Inflammatory macrophage treated with lipopolysaccharide for 1 hour (primary cell): ENCODE measurements at places on chromosomes 11 and 22.

GRCh38 chr11:1854949-1855885 lies 2.3 kb downstream of the LSP1 start:
- peak; percentile 43 for DNase-seq

DNA sequence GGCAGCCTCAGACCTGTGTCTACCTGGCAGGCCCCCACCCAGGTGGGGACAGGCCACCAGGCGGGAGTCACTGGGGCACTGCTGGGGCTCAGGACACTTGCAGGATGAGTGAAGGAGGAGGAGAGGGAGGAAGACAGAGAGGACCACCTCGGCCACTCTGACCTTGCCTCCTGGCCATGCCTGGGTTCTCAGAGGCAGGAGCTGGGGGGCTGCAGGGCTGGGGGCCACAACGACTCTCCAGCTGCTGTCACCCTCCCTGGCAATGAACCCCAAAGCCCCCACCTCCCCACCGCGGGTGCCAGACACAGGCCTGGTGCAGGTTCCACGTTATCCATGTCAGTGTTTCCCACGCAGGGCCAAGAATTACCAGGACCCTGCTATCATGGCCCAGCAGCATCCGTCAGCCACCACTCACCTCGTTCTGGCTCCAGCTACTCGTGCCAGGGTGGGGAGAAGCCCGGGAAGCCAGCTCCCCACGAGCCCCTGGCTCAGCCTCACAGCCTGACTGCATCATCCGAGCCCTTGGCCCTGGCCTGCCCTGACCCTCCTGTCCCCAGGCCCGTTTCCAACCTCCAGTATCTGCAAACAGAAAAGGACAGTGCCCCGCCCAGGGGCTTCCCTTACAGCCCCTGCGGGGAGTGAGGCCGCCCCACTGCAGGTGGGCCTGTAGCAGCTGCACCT lies 62.4 kb downstream of the BRD1 start:
- no peak for DNase-seq

GRCh38 chr11:76248210-76248609 lies 41.9 kb upstream of the WNT11 start:
- DNase-seq, result no peak

DNA sequence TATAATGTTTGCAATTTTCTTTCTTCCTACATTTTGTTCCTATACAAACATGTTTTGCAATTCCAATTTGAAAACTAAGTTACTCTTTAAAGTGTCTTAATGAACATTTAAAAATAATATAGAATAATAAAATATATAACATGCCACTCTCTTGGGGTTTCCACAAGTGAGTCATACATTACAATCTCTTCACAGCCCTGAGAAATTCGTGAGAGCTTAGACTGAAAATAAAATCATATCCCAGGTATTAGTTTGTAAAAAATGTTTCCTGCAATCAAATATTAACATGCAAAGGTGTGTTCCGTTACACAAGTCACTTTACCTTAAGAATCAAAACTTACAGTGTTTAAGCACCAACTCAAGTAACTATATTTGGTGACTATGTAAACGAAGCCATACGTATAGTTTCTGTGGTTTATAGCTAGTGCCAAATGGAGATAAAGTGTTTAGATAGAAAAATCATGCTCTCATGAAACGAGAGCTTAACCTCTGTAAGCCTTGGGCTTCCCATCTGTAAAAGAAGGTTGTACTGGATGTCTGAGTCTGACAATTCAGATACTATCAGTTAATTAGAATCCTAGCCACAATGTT lies 253.6 kb upstream of the ANO3 start:
- no peak for DNase-seq

GRCh38 chr11:114082415-114082748 lies 22.9 kb downstream of the ZBTB16 start:
- no peak for DNase-seq

GRCh38 chr11:121417055-121417551 lies 35.0 kb upstream of the SORL1 start:
- peak; percentile 91 for DNase-seq

DNA sequence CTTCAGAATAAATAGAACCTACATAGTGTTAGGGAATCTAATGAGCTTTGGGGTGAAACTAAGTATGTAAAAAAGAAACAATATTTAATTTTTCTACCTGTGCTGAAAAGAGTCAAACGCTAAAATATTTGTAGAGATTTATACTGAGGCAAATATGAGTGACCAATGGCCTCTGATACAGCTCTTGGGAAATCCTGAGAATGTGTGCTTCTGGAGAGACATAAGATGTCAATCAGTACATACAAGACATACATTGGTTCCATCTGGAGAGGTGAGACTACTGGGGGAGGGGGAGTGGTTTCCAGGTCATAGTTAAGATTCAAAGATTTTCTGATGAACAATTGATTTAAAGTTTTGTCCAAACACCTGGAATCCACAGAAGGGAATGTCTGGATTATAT lies 970 bp downstream of the ASRGL1 start:
- DNase-seq, result no peak

GRCh38 chr22:17479135-17479534 lies 84.2 kb upstream of the SLC25A18 start:
- no peak for DNase-seq

DNA sequence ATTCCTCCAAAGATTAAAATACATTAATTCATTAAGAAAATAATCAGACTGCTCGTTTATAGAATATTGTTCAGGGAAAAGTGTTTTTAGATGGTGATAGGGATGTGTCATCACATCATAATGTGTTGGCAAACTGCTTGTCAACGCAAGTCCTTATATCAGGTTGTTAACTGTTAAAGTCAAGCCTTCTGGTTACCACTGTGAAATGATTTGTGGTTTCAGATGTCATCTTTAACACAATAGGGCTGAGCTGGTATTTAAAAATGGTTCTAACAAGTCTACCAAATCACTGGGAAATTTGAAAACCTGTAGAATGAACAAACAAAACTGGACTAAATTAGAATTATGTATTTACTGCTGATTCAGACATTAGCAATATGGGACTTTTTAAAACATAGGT lies 2.4 kb upstream of the MMP13 start:
- no peak for DNase-seq

DNA sequence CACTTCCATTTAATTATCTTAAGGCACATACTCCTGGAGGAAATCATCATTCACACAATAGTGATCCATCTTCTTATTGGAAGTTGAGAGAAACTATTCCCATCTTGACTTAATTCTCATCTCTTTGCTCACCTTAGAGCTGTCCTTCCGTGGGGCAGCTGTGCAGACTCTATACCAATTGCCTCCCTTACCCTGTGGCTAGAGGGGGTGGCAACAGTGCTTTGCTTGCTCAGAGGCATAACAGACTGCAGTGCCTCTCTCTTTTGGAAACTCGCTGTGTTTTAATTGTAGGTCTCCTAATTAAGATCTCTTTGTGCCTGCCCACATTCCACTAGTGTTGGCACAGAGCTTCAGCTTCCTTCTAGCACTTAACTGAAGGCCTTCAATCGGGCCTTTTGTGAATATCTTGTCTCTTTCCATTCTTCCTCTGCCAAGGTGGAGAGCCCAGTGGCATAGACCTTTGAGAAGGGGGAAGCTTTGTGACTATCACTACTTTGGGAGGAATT lies 5.5 kb downstream of the KMT2A start:
- DNase-seq, result no peak

DNA sequence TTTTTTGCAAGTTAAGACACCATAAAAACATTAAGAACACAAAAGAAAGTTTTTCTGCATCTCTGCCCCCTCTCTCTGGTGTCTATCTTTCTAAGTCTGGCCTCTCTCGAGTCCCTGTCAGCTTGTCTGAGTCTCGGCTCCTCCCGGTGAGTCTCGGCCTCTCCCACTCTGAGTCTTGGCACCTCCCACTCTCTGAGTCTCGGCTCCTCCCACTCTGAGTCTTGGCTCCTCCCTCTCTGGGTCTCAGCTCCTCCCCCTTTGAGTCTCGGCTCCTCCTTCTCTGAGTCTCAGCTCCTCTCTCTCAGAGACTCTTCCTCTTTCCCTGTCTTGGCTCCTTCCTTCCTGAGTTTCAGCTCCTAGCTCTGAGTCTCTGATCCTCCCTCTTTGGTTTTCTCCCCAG lies 72.5 kb upstream of the AMPD3 start:
- peak; percentile 38 for DNase-seq

GRCh38 chr11:117535201-117535849 lies 207.7 kb downstream of the CEP164 start:
- DNase-seq, result peak; percentile 64

GRCh38 chr11:2516276-2517015 lies 71.6 kb downstream of the KCNQ1 start:
- no peak for DNase-seq

GRCh38 chr11:134510233-134511040 lies 98.4 kb upstream of the B3GAT1 start:
- no peak for DNase-seq

DNA sequence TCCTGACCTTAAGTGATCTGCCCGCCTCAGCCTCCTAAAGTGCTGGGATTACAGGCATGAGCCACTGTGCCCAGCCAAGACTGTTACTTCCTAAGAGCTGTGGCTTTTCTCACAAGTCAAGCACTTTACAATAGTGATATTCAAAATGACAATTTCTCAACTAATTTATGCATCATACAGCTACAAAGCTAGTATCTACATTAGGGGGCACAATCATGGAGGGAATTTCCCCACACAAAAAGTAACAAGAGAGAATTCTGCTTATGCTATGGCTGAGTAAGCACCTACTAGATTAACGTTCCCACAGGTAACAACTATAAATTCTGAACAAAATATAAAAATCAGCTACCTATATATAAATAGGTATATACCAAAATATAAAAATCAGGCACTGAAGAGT lies 72.7 kb downstream of the SBF2 start:
- DNase-seq, result no peak

DNA sequence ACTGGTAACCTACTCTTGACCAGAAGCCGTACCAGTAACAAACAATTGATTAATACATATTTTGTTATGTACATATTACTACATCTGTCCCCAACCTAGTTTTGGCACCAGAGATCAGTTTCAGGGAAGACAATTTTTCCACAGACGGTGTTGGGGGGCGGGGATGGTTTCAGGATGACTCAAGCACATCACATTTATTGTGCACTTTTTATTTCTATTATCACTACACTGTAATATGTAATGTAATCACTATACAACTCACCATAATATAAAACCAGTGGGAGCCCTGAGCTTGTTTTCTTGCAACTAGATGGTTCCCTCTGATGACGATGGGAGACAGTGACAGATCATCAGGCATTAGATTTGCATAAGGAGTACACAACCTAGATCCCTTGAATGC lies 15.5 kb downstream of the DGCR8 start:
- no peak for DNase-seq

GRCh38 chr22:39947220-39948216 lies 12.7 kb upstream of the TMA7B start:
- DNase-seq, result no peak

DNA sequence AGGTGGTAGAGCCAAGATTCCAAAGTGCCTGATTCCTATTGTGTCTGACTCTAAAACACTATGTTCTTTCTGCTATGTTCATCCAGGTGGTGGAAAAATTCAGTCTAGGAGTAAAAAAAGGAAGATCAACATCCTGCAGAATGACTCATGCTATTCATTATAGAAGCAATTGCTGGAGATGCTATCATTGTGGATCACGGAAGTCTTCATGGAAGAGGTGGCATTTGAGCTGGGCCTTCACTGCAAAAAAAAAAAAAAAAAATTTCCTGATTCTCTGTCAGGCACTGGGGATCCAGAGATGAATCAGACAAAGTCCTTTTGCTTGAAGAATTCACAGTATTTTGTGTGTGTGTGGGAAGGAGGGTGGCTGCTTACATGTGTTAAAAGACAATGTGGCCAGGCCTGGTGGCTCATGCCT lies 1.4 kb upstream of the UVRAG start:
- DNase-seq, result no peak

GRCh38 chr11:25769287-25769686 lies 562.6 kb upstream of the ANO3 start:
- no peak for DNase-seq

DNA sequence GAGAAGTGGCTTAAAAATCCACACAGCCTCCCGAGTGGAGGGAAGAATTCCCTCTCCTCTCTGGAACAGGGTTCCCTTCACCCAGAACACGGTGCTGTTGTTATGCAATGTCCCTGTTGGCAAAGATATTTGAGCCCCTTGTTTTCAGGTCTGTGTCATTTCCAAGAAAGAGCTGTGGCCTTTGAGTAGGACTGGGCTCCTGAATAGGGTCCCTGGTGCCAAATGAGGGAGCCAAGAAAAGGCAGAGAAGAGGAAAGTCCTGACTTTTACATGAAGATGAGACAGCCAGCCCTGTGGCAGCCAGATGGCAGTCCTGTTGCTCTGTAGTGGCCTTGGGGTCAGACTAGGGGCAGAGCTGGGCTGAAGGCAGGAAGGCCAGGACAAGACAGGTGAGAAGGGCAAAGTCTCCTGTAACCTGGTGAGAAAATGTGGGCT lies 51.2 kb upstream of the ELF5 start:
- no peak for DNase-seq

DNA sequence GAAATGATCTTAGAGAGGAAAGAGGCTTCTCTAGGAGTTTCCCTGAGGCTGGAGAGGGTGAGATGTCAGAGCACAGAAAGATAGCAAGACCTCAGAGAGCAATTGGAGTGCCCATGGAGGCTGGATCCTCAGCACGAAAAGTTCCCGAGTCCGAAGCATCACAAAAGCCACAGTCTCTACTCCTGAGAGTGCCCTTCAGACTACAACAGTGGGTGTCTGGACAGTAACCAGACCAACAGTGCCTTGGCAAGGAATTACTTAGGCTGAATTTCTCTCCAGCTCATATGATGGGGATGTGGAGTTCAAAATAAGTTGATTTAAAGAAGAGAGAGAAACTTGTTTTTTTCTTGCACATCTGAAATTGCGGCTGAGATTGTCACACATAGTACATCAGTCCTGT lies 31.9 kb upstream of the PSMA1 start:
- DNase-seq, result no peak
